ENCODE measurements at places on chromosomes 6 and 20.
A peak's percentile ranks its signal among the peaks of the same experiment; 100 is the strongest.

GRCh38 chr20:8021541-8022269 is 2.1 kb upstream of the TMX4 start:
- DNase-seq: no peak

DNA sequence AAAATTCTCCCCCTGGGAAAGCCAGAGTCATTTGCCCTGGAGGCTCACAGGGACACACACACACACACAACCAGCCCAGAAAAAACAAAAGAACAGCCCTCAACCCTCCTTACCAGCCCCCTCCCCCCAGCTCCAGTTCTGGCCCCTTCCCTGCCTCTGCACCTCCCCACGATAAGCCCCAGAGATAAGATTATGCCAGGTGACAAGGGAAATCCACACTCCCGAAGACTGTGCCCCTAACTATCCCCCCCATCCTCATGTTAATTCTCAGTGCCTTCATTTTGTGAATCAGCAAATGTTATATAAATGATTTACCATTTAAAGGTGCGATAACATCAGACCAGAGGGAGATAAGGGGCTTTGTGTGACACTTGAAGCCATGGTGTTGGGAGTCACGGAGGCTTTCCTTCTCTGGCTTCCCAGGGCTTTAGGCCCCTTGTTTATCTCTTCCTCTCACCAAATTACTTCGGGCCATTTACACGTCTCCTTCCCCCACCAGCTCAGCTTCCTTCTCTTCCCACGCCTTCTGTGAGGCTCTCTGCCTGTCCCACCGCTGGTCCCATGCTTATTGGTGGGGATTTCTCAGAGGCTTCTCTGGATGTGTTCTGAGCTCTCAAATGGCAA is 12.5 kb upstream of the FOXC1 start:
- no peak for DNase-seq

DNA sequence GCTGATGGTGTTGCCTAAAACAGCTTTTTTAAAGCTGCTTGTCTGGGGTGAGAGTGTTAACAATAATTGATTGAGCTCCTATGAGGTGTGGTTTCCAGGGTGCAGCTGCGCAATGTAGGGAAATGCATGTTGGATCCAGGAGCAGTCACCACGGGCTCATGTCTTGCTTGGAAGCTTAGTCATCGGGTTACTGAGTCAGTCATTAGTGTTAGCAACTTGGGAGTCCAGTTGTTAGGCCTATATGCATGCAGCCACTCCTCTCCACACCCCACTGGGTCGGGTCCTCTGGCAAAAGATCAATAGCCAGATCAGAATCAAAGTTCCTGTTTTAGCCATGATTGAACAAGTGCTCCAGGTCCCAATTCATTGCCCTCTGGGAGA is 271.7 kb upstream of the CHD6 start:
- DNase-seq: no peak

DNA sequence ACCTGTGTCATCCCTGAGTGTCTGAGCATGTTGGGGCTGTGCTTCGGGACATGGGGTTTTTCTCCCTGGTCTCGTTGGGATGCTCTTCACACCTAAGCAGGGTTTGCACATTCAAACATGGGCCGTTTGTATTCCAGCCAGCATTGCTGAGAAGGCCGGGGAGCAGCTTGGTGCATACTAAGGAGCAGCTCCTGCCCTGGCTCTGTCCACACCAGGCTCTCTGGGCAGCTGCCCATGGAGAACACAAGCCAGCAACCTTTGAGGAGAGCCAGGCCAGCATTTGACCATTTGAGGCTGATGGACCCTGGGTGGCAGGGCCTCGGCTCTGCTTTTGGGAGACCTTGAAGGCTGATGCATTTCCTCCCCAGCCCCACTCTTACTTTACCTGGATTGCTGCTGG is 92.1 kb downstream of the PHACTR3 start:
- no peak for DNase-seq

GRCh38 chr6:107539409-107539808 is 49.5 kb downstream of the SOBP start:
- no peak for DNase-seq

DNA sequence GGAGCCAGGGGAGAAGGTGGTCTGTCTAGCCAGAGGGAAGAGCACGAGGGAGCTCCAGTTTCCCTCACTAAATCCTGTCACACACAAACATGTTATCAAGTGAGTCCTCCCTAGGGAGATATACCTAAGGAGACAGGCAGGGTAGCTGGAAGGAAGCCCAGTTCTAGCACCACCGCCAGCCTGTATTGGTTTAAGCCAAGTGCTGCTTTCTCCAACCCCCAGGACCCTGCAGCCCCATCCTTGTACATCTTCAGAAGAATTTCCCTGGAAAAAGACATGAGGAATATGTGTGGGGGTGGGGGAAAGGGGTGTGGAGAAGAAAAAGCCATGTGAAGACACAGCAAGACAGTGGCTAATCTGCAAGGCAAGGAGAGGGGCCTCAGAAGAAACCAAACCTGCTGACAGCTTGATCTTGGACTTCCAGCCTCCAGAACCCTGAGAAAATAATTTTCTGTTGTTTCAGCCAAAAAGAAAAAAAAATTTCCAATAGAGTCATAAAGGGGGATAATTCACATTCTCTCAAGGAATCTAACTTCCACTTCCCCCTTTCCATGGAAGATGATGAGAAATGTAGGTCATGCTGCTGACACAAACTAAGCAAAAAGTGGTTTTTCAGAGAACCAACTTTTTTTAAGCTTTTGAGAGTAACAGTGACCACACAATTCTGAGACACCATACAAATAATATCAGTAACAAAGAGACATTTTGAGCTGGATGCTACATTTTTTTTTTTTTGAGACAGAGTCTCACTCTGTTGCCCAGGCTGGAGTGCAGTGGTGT is 103.2 kb upstream of the PRDM1 start:
- DNase-seq: no peak

- no peak for DNase-seq
Measured at GRCh38 chr20:46951840-46952497, 57.3 kb downstream of the EYA2 start.

GRCh38 chr20:47125508-47125757 is 230.8 kb downstream of the EYA2 start:
- DNase-seq: peak; percentile 56

GRCh38 chr6:13235339-13235738 is 93.0 kb downstream of the TBC1D7 start:
- DNase-seq: no peak

All from hindlimb muscle (tissue), 1 donor.